Fibroblast of skin of right biceps (primary cell): ENCODE measurements at places on chromosomes 7 and 10.

DNA sequence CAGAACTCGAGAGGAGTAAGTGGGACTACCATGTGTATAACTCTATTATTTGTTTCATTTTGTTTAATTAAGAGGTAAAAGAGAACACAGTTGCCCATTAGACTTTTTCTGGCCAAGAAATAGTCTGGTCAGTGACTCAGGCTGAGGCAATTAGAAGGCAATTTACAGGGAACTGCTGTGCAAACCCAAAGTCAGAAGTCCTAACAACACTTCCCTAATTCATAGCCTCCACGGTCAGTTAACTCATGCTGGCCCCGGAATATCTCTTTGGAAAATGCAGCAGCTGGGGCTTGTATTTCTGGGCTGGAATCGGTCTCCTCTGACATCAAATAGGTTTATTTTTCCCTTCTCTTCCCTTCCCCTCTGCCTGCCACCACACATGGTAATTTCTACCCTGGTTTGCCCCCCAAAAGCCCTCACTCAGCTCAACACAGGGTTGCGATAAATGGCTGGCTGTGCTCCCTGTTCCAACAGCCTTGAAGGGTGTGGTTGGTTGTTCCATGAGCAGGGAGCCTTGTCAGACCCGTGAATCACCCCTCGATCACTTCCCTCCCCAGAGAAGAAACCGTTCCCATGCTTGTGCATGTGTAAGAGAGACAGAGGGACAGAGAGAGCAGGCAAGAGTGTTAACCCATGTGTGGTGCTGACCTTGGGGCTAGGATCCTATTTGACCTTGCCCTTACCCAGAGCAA lies 5.3 kb downstream of the SH3PXD2A start:
- peak; percentile 89 for DNase-seq

DNA sequence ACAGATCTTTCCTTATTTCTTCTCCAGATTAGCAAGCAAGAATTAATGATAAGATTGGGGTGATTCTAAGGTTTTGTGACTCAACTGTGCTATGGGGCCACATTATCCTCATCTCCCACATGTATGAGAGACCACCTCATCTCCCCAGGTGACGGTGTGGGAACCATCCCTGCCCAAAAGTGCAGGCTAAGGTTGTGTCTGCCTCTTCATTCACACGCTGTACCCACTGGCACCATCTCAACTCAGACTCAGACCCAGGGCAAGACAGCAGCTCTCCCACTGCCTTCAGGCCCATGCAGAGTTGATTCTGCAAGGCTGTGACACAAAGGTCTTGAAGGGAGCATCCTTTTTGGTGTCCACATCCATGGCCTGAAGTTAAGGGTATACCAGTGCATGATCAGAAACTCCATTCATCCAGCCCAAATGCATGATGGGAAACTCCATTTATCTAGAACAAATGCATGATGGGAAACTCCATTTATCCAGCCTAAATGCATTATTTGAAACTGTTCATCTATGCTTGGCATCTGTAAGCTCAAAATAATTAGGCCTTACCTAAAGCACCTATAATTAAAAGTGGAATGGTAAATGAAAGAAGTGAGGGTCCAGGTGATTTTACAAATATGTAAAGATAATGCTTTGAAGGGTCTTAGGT lies 99.4 kb downstream of the TCERG1L start:
- DNase-seq, result no peak

GRCh38 chr10:97365761-97366351 lies 31.3 kb upstream of the FRAT2 start:
- DNase-seq, result no peak

DNA sequence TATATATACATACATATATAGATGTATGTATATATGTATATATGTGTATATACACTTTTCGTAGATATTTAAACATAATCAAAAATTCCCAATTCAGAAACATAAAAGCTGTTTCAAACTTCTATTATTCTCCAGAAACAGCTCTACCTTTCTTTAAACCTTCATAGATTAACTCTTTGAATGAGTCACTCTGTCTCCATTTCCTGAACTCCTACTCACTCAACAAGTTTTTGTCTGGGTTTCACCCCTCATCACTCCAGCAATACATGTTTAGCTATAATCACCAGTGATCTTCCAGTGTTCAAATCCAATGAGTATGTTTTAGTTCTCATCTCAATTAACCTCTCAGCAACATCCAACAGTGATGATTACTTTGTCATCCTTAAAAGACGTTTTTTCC lies 9.6 kb downstream of the DGKB start:
- DNase-seq, result peak; percentile 16

- DNase-seq, result no peak
Measured at GRCh38 chr10:42645103-42645502, 6.7 kb upstream of the ZNF33B start.

GRCh38 chr10:48682265-48682664 lies 2.4 kb upstream of the WDFY4 start:
- no peak for DNase-seq

DNA sequence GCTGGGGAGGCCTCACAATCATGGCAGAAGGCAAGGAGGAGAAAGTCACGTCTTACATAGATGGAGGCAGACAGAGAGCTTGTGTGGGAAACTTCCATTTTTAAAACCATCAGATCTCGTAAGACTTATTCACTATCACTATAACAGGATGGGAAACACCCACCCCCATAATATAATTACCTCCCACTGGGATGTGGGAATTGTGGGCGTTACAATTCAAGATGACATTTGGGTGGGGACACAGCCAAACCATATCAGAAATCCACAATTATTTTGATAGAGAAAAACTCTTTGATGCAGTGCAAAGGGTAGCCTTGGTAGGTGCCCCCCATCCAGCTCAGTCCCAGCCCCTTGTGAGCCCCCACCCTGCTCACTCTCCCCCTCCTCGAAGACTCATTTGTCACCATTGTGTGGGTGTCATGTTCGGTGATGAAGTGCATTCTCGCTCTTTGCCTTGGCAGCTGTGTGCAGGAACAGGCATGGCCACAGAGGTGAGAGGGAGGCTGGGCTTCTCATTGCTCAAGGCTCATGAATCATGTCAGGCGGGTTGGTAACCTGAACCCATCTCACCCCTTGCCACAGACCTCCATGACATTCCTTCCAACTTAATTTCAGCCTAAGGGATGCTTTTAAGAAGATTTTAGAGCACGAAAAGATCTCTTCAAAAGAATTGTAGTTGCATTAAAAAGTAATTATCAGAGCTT lies 75.9 kb downstream of the BUB3 start:
- DNase-seq, result no peak

DNA sequence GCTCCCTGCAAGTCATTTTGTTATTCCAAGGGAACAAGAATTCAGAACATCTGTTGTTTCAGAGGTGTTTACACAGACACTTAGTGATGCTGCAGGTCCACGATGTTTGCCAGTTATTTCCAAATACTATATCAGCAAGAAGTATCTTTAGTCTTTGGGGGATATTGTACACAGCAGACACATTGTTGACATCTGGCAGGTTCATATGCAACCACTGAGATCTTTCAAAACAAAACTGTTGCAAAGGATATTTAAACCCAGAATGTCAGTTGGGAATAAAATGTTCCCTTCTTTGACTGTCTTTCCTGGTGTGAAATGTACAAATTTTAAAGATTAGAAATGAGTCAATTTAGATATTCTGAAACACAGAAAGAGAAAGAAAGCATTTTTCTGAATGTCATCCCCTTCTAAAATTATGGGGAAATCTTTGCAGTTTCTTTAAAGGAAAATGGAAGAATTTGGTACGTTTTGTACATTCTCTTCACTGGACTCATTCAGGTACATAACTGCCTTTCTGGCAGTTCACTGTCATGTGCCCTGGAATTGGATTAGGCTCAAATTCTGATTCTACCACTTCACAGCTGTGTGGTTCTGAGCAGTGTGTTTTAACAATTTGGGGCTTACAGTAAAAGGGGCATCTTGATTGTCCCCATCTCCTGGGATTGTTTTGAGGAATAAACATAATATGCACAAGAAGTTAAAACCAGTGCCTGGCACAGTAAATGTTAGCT lies 40.3 kb upstream of the CELF2 start:
- no peak for DNase-seq

DNA sequence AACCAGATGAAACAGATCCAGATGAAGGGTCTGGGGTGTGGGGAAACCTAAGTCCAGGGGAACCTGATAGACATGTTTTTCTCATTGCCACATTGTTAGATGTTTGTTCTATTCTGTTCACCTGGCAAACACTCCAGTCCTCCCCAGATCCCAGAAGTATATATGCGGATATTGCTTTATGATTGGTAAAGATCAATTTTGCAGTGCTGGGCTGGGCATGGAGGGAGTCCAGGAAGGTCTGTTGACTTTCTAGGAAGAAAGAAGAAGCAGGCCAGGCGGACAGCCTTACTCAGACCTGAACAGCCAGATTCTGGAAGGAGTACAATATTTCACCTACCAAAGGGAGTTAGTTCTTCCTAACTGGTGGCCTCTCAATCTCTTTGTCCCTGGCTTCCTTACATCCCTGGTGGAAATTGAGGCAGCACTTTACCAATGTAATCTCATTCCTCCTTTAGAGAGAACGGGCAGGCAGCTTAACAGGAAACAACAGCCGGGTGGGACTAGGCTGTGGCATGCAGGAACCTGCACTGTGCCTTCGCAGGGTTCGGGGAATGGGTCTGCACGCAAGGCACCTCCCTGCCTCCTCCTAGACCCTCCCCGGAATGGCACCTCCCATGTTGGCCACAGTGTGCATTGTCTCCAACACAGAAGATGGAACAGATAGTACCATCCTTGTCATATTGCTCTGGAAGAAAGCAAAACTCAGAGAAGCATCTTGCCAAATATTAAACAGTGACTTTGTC lies 930 bp downstream of the GIMAP6 start:
- DNase-seq, result no peak

- DNase-seq, result no peak
Measured at GRCh38 chr7:66464059-66464458, 164.6 kb upstream of the KCTD7 start.

GRCh38 chr7:142482891-142483658 lies 225.2 kb upstream of the PRSS58 start:
- peak; percentile 60 for DNase-seq

DNA sequence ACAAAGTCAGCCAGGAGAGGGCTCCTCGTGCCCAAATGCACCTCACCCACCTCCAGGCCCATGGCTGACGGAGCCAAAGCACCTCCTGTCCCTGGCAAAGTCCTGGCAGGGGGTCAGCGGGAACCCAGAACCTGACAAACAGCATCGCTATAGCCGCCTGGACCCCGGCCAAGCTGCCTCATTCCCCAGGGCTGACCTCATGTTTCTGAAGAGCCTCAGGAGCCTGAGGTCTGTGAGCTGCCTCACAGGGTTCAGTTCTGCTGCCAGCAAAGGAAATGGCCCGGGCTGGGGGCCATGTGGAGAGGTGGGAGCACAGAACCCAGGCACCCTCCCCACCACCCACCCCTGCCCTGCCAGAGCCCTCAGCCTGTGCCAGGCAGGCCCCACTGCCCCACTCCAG lies 4.2 kb upstream of the NANOS1 start:
- peak; percentile 79 for DNase-seq
